Immature natural killer cell (primary cell): ENCODE measurements at places on chromosomes 12 and 14. TPM values are rescaled to one million over a fixed set of nuclear protein-coding genes. Genes with fewer than 3 reads are reported as not detected.
A peak's percentile ranks its signal among the peaks of the same experiment; 100 is the strongest.

GRCh38 chr14:27929797-27930347 is 836.7 kb upstream of the FOXG1 start:
- DNase-seq = no peak

DNA sequence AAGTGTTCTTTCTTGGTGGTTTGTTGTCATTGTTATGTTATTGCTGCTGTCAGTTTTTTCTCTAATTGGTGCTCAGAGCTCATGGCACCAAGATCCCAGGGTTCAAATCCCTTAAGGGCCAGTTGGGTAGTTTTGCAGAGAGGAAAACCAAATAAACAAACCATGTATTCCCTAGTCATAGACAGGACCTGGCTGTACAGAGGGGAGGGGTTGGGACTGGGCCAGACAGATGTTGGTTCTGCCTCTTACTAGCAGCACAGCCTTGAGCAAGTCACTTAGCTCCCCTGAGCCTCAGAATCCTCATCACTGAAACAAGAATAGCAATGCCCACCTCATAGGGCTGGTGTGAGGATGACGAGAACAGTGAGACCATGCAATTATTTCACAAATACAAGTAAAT is 53.4 kb downstream of the LTBP2 start:
- no peak for DNase-seq

ERBB3 gene
- polyA plus RNA-seq = not detected

GRCh38 chr12:22799503-22799902 is 174.5 kb downstream of the ETNK1 start:
- DNase-seq = no peak

GRCh38 chr12:132444957-132445883 is 44.7 kb upstream of the FBRSL1 start:
- peak; percentile 80 for DNase-seq

MAP1LC3B2 gene
- polyA plus RNA-seq = 11.3 TPM

DNA sequence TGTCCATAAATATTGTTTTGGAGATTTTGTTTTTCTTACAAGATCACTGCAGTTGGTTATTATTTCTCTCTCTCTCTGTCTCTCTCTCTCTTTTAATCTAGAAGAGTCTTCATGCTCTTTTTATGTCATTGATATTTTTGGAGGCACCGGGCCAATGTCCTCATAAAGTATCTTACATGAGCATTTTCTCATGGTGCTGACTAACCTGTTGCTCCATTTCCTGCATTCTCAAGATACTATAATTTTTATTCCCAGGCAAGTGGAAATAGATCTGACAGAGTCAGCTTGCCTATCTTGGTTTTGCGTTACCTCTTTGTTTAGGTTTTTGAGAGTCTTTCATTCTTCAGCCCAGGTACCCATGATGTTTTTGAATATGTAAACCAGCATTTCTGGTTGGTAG is 938.8 kb upstream of the FBXO33 start:
- no peak for DNase-seq

DNA sequence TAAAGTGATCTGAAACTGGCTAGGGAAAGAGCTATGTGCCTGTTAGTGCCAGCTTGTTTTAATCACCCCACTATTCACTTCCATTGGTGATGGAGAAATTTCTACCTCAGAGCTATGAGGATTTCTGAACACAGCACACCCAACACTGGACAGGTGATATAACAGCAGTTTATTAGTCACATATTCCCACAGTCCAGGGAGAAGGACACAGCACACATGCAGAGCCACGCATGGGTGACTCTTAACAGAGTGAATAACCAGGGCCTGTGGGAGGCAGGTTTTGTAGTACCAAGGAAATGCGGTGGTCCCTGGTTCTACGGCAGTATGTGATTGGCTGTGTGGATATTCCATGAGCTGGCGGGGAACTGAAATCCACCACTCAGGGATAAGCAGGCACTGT is 455.1 kb downstream of the BTG1 start:
- DNase-seq = no peak

DNA sequence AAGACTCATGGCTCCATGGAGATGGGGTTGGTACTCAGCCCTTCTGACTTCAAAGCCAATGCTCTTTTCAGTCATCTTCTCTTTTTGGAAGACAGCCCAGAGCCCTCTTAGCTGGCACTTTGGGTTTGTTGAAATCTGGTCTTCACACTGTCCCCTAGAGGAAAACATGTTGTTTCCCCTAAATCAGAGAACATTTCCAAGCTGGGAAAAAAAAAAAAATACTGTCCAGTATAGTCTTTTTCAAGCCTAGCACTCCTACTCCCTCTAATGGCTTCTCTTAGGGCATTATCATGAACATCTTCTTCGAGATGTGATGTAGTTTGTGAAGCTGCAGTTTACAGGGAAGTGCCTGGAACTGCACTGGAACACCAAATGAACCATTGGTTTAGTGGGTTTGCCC is 3.0 kb upstream of the ZC3H14 start:
- DNase-seq = no peak

CELA1 gene
- polyA plus RNA-seq = not detected

RND1 gene
- 0.63 TPM for polyA plus RNA-seq

- DNase-seq = no peak
Observed at GRCh38 chr14:99755068-99755405, 38.2 kb upstream of the EML1 start.

DNA sequence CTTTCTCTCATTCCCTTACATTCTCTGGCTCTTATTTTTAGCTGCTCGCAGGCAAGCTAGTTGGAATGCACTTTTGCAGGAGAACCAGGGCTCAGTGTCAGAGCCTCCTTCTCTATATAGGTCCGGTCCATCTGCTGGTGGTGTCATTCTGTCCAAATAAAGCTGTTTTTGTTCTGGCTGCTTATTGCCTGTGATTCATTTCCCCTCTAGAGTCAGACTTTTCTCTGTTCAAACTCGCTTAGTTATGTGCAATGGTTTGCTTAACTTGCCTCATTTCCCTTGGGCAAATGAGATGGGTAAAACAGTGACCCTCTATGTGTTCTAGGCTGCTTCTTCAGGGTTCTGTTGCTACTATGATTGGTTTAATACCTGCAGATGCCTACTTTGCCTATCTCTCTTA is 2.9 kb downstream of the SMARCD1 start:
- no peak for DNase-seq

- DNase-seq = no peak
Observed at GRCh38 chr12:131872154-131873051, 22.0 kb upstream of the ULK1 start.

GRCh38 chr14:65826946-65827345 is 414.4 kb downstream of the FUT8 start:
- no peak for DNase-seq

GRCh38 chr14:91388551-91388975 is 29.1 kb downstream of the CCDC88C start:
- DNase-seq = no peak

RPGRIP1 gene
- 1.9 TPM for polyA plus RNA-seq

JAG2 gene
- polyA plus RNA-seq = 0.17 TPM

DNA sequence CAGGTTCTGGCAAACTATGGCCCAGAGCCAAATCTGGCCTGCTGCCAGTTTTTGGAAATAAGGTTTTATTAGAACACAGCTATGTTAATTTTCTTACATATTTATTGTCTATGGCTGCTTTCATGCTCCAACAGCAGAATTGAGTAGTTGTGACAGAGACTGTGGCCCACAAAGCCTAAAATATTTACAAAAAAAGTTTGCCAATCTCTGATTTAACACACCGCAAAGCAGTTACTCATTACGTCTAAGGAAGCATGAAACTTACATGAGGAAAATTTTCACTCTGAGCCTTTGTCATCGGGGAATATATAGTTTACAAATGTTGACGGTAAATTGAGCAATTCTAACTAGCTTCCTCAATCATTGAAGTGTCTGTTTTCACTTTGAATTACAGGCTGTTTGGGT is 96.5 kb downstream of the UNC79 start:
- no peak for DNase-seq

ALKBH1 gene
- polyA plus RNA-seq = 3.3 TPM

- no peak for DNase-seq
Observed at GRCh38 chr14:74293606-74294005, 9.1 kb downstream of the ABCD4 start.
